ENCODE measurements at places on chromosomes 7 and 10.

DNA sequence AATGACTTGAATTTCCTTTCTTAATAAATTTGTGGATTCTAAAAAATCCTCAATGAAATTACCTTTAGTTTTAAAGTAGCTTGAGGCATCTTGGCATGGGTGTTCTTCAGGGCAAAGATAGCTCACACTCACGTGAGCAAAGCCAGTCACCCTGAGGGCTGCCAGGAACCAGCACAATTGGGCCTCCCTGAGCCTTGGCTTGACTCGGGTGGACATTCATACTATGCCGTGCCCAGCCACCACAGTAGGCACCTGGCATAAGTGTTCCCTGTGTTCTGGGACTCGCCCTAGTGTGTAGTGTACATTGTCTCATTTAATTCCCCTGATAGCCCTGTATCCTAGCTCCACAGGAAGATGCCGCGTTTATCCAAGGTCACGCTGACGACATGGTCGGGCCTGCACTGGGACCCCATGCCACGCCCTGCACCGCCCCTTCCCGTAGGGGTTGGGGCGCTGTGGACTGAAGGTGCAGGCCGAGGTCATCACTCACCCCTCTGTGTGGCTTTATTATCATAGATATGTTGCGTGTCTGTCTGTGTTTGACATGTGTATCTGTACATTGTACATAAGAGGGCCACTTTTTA lies 67.7 kb downstream of the DYNC2I1 start:
- no peak overlapping the region for H3K4me3 ChIP-seq
- peaks cover 43% of the 10 kb centered on the region for H3K36me3 ChIP-seq
- no peaks in the 10 kb centered on the region for H3K4me1 ChIP-seq
- no peak for DNase-seq

GRCh38 chr7:132743974-132744373 lies 167.7 kb upstream of the PLXNA4 start:
- H3K36me3 ChIP-seq = peaks cover 9% of the 10 kb centered on the region
- DNase-seq = no peak
- H3K4me1 ChIP-seq = no peaks in the 10 kb centered on the region
- H3K27me3 ChIP-seq = peaks cover 10% of the 10 kb centered on the region
- H3K4me3 ChIP-seq = no peak overlapping the region

DNA sequence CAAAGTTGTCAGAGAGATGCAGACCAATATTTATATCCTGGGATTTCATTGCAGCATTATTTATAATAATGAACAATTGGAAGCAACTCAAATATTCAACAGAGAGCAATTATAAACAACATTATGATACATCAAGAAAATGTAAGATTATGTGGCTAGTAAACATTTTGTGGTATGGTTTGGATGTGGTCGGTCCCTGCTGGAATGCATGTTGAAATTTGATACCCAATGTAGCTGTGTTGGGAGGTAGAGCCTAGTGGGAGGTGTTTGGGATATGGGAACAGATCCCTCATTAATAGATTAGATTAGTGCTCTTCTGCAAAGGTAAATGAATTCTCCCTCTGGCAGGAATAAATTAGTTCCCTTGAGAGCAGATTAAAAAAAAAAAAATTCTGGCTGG lies 350.9 kb downstream of the ANKRD30A start:
- no peak overlapping the region for H3K27ac ChIP-seq
- H3K4me1 ChIP-seq = no peaks in the 10 kb centered on the region
- no peak for DNase-seq
- no peak overlapping the region for H3K4me3 ChIP-seq

GRCh38 chr7:140638173-140638791 lies 2.3 kb downstream of the DENND2A start:
- H3K4me1 ChIP-seq = peaks cover 53% of the 10 kb centered on the region
- H3K4me3 ChIP-seq = peak overlapping the region; percentile 99
- H3K27me3 ChIP-seq = peaks cover 4% of the 10 kb centered on the region
- no peak for DNase-seq
- H3K27ac ChIP-seq = no peak overlapping the region
- H3K36me3 ChIP-seq = no peaks in the 10 kb centered on the region

GRCh38 chr10:30002426-30003266 lies 56.7 kb downstream of the JCAD start:
- H3K27ac ChIP-seq = no peak overlapping the region
- no peaks in the 10 kb centered on the region for H3K36me3 ChIP-seq
- no peaks in the 10 kb centered on the region for H3K27me3 ChIP-seq
- H3K4me3 ChIP-seq = no peak overlapping the region

DNA sequence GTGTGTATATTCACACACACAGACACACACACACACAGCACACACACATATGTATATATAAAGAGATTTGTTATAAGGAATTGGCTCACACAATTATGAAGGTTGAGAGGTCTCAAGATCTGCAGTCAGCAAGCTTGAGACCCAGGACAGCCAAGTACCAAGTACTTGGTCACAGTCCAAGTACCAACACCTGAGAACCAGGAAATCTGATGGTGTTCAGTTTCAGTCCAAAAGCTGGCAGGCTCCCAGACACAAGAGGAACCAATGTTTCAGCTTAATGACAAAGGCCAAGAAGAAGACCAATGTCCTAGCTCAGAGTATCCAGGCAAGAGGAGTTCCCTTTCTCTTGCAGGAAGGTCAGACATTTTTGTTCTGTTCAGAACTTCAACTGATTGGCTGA lies 780.2 kb downstream of the MAGI2 start:
- no peaks in the 10 kb centered on the region for H3K4me1 ChIP-seq
- H3K36me3 ChIP-seq = no peaks in the 10 kb centered on the region
- no peaks in the 10 kb centered on the region for H3K27me3 ChIP-seq
- H3K4me3 ChIP-seq = no peak overlapping the region

DNA sequence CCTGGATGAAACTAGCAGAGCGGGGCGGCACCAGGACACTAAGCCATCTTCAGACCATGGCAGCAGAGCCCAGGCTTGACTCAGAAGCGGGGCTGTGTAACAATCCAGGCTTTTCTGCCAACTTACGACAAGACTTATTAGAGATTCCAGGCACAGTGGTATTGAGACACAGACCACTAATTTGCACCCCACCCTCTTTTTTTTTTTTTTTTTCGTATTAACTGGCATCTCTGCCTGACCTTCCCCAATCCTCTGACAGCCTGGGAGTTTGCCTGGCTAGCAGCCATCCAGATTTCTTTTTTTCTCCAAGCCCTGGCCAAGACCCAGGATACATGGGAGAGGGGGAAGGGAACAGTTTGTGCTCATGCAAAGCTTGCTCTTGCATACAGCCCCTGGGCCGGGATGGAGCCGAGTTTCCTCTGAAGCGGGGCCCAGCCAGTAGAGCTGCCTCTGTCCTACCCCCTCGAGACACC lies 182.4 kb downstream of the PLXNA4 start:
- H3K4me1 ChIP-seq = peaks cover 7% of the 10 kb centered on the region
- no peak for DNase-seq
- no peaks in the 10 kb centered on the region for H3K36me3 ChIP-seq
- H3K4me3 ChIP-seq = no peak overlapping the region
- peaks cover 4% of the 10 kb centered on the region for H3K27me3 ChIP-seq

DNA sequence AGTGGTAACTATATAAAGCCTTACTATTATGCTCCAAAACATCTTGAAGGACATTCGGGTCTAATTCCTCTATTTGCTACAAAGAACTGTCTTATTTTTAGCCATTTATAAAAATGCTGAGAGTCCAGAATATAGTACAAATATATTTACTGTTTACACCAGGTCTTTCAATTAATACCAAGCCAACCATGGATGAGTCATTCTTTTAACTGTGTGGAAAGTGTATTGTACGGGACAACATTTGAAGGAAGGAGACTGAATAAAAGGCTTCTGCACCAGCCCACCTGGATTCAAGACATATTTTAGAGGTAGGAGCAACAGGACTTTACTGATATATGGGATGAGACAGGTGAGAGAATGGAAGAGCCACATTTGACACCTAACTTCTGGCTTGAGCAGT lies 35.4 kb downstream of the MASTL start:
- peaks cover 3% of the 10 kb centered on the region for H3K36me3 ChIP-seq
- no peak for DNase-seq

DNA sequence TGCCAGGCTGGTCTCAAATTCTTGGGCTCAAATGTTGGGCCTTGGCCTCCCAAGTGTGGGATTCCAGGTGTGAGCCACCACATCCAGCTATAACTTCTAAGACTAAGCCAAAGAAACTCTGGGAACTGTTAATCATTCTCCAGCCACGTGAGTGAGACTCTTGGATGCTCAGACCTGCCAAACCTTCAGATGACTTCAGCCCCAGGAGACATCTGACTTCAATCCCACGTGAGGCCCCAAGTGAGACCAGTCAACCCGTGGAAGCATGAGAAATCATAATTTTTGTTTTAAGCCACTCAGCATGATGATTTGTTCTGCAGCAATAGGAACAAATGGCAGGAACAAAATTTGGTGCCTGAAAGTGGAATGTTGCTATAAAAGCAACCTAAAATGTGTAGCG lies 4.3 kb upstream of the PCBD1 start:
- H3K27ac ChIP-seq = no peak overlapping the region
- no peak for DNase-seq
- peaks cover 11% of the 10 kb centered on the region for H3K4me1 ChIP-seq
- H3K4me3 ChIP-seq = no peak overlapping the region
- H3K27me3 ChIP-seq = peaks cover 2% of the 10 kb centered on the region

GRCh38 chr7:92682330-92682729 lies 92.1 kb upstream of the FAM133B start:
- peaks cover 20% of the 10 kb centered on the region for H3K4me1 ChIP-seq
- no peak overlapping the region for H3K27ac ChIP-seq
- DNase-seq = no peak
- H3K4me3 ChIP-seq = no peak overlapping the region

DNA sequence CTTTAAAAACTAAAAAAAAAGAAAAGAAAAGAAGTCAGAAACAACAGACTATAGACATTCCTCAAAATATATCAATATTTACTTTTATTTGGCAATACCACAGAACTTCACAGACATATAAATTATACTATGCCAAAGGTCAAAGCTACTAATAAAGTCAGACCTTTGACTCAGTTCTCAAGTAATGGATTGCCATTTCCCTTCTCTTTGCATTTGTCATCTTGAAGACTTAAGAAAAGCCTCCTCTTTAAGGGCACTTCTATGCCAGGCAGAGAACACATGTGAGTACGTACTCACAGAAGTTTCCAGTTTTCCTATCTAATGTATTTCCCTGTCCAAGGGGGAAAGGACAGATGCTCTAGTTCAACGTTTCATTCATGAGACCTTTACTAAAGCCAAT lies 37.6 kb downstream of the TNPO3 start:
- peaks cover 7% of the 10 kb centered on the region for H3K36me3 ChIP-seq
- H3K4me3 ChIP-seq = no peak overlapping the region
- H3K4me1 ChIP-seq = no peaks in the 10 kb centered on the region
- no peak for DNase-seq
- H3K27me3 ChIP-seq = no peaks in the 10 kb centered on the region

- no peaks in the 10 kb centered on the region for H3K27me3 ChIP-seq
- no peak for DNase-seq
- no peak overlapping the region for H3K27ac ChIP-seq
- no peak overlapping the region for H3K4me3 ChIP-seq
- peaks cover 14% of the 10 kb centered on the region for H3K4me1 ChIP-seq
Measured at GRCh38 chr10:14379556-14380280, 49.0 kb upstream of the FRMD4A start.

DNA sequence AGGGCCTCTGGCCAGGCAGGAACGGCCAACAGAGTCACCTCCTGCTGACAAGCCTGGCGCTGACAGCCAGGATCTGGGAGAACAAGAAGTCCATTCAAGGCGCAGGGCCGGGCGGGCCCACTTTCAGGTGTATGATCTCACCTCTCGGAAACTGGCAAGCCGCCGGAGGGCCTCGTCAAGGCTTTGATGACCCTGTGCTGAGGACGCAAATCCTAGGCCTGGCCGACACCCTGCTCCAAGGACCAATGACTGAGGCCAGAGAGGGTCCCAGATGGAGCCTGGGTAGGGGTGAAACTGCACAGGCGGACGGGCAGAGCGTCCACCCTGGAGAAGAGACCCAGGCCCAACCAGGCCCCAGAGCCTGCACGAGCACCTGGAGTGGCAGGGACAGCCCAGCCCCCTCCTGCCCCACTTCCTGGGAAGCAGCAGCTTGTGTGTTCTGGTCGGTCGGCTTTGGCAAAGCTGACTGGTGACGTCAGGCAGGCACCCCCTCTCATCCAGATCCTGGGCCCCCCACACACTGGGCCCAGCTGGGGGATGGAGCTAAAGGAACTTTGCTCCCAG lies 30.6 kb downstream of the MYL10 start:
- no peak for DNase-seq
- no peak overlapping the region for H3K27ac ChIP-seq
- no peaks in the 10 kb centered on the region for H3K36me3 ChIP-seq
- H3K4me1 ChIP-seq = no peaks in the 10 kb centered on the region

DNA sequence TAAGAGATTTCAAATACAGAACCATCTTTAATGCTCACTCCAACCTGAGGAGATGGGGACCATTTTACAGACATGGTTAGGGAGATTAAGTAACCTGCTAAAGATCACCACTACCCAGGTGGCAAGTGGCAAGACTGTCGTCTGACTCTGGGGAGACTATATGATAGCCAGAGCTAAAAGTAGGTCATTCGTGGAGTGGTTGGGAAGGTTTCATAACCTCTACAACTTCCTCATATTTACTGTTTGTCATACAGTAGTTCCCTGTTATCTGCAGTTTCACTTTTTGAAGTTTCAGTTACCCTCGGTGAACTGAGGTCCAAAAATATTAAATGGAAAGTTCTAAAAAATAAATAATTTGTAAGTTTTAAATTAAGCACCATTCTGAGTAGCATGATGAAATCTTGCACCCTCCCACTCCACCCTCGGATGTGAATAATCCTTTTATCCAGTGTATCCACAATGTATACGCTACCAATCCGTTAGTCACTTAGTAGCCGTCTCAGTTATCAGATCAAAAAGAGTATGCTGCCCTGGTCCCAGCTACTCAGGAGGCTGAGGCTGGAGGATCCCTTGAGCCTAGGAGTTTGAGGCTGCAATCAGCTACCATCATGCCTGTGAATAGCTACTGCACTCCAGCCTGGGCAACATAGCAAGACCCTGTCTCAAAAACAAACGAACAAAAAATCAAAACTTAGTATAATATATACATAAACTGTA lies 14.9 kb upstream of the LGI1 start:
- peaks cover 3% of the 10 kb centered on the region for H3K27me3 ChIP-seq
- no peak for DNase-seq
- no peak overlapping the region for H3K27ac ChIP-seq
- H3K4me1 ChIP-seq = peaks cover 12% of the 10 kb centered on the region
- no peak overlapping the region for H3K4me3 ChIP-seq
- peaks cover 4% of the 10 kb centered on the region for H3K36me3 ChIP-seq

GRCh38 chr10:33136781-33137180 lies 178.8 kb upstream of the ITGB1 start:
- H3K36me3 ChIP-seq = no peaks in the 10 kb centered on the region
- H3K4me1 ChIP-seq = peaks cover 5% of the 10 kb centered on the region
- H3K27ac ChIP-seq = no peak overlapping the region
- no peaks in the 10 kb centered on the region for H3K27me3 ChIP-seq

GRCh38 chr7:19519443-19520021 lies 189.3 kb downstream of the POLR1F start:
- H3K4me1 ChIP-seq = no peaks in the 10 kb centered on the region
- H3K27ac ChIP-seq = no peak overlapping the region
- no peaks in the 10 kb centered on the region for H3K36me3 ChIP-seq
- no peak for DNase-seq
- no peaks in the 10 kb centered on the region for H3K27me3 ChIP-seq

GRCh38 chr10:126705951-126706565 lies 35.6 kb upstream of the C10orf90 start:
- H3K27ac ChIP-seq = no peak overlapping the region
- no peaks in the 10 kb centered on the region for H3K27me3 ChIP-seq
- H3K4me1 ChIP-seq = no peaks in the 10 kb centered on the region
- no peaks in the 10 kb centered on the region for H3K36me3 ChIP-seq
- no peak for DNase-seq

- H3K4me1 ChIP-seq = no peaks in the 10 kb centered on the region
- H3K4me3 ChIP-seq = no peak overlapping the region
- no peaks in the 10 kb centered on the region for H3K36me3 ChIP-seq
- no peaks in the 10 kb centered on the region for H3K27me3 ChIP-seq
- H3K27ac ChIP-seq = no peak overlapping the region
- DNase-seq = no peak
Measured at GRCh38 chr10:122590153-122590552, 29.6 kb downstream of the DMBT1 start.

Measured in neural crest cell (in vitro differentiated cells).